ENCODE measurements at places on chromosomes 3 and 15.

DNA sequence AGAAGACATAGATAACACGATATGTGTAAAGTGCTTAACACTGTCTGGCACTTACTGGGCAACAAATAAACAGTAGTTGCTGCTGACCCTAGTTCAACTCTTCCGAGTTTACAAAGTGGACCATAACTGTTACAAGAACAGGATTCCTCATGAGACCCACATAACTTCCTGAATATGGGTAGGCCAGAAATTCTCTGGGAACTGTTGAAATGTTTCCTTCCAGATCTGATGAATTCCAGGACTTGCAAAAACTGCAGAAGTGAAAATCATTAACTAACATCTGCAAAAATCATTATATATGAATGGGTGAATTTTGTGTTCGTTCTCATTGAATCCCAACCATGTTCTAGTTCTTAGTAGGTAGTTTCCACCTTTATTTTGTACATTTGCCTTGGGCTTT lies 181.7 kb upstream of the MME start:
- no peak for DNase-seq

GRCh38 chr3:127997961-127998360 lies 54.3 kb upstream of the SEC61A1 start:
- no peak for DNase-seq

DNA sequence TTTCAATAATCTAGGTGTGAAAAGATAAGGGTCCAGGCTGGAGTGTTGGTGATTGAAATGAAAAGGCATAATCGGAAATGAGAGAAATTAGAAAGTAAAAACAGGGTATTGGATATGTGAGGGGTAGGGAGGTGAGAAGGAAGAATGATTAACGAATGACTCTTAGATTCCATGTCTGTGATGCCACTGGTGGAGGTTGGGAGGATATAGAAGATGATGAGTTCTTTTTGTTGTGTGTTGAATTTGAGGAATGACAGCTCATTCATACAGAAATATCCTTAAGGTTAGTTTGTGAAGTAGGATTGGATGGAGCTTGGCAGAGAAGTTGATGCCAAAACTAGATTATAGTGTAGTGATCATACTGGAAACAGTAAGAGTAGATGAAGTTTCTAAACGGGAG lies 72.2 kb upstream of the CCNL1 start:
- DNase-seq: no peak

DNA sequence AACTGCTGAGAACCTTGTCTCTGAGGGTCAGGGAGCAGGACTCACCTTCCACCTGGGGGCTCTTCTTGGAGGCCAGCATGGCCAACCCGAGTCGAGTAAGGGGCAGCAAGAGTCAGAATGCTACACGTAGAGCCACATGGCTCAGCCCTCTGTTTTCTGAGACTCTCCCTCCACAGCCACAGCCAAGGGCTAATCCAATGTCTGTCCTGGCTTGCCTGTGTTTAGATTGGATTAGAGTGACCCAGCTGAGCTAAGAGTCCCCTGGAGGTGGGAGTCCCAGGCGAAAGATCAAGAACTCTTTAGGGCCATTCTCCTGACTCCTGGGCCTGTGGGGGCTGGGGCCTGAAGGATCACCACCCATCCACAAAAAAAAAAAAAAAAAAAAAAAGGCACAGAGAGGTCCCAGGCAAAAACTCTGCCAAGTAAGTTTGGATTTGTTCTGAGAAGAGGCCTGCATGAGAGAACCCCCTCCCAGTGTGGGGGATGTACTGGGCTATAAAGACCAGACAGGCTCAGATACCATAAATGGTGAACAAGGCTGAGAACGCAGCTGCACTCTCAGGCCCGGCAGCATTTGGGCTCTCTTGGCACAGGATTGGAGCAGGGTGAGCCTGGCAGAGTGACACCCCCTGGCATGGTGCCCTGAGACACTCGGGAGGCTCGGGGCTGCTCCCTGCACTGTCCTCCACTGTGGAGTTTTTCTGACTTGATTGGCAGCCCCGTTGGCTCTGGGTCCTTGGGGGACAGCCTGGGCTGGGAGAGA lies 88.0 kb upstream of the OSBPL11 start:
- DNase-seq: no peak

- DNase-seq: no peak
These were observed at the start of gene PLA1A for GRCh38 chr3:119597548-119598288. Gene PLA1A, plus strand, starts transcription at chr3:119597885. Its CDS starts 29 bp downstream, at chr3:119597914.

GRCh38 chr3:64880916-64881315 lies 193.1 kb upstream of the ADAMTS9 start:
- DNase-seq: no peak

- no peak for DNase-seq
These were observed 259.2 kb downstream of the TJP1 start for GRCh38 chr15:29563112-29563511.

DNA sequence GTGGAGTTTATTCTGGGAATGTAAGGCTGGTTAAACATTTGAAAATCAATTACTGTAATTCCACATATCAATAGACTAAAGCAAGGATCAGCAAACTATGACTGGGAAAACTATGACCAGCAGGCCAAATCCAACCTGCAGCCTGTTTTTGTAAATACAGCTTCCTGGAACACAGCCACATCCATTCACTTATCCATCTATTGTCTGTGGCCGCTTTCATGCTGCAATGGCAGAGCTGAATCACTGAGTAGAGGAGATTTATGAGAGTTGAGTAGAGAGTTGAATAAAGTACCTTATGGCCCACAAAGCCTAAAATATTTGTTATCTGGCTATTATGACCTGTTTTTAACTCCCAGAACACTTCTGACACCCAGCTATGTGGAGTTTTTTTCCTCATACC lies 12.2 kb downstream of the MYLK start:
- no peak for DNase-seq

DNA sequence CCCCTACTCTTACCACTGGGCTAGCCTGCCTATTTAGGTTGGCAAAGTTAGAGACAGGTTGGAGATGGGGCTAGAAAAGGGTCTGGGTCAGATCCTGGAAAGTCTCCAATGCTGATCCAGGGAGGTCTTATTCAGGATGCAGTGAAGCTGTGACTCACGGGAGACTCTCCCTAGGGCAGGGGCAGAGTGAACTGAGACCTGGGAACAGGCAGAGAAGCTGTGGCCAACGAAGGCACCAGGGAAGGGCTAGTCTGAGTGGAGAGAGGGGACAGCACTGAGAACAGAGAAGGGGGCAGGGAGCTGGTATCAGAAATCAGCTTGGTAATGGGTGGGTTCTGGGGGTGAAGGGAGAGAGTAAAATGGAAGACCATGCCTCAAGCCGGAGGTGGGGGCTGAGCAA lies 2.2 kb downstream of the LTF start:
- no peak for DNase-seq

- DNase-seq: no peak
These were observed 293.6 kb upstream of the ICE2 start for GRCh38 chr15:60772395-60773120.

- no peak for DNase-seq
These were observed 27.4 kb downstream of the SCG5 start for GRCh38 chr15:32668942-32669341.

DNA sequence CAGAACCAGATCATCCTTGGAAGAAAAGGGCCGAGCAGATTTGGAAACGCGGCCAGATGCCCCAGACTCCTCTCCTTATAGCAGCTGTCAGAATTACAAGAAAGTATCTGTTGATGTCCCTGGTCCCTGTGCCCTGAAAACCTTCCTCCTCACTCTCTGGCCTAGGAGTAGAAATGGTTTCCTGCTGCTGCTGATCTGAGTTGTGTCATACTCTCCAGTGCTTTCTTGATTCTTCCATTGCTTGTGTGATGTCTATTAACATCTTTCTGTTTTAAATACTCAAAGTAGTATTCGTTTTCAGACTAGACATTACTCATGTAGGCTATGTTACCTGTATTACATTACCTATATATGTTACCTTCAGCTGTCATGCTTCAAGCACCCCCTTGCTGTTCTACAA lies 26.8 kb upstream of the HERC1 start:
- DNase-seq: no peak

DNA sequence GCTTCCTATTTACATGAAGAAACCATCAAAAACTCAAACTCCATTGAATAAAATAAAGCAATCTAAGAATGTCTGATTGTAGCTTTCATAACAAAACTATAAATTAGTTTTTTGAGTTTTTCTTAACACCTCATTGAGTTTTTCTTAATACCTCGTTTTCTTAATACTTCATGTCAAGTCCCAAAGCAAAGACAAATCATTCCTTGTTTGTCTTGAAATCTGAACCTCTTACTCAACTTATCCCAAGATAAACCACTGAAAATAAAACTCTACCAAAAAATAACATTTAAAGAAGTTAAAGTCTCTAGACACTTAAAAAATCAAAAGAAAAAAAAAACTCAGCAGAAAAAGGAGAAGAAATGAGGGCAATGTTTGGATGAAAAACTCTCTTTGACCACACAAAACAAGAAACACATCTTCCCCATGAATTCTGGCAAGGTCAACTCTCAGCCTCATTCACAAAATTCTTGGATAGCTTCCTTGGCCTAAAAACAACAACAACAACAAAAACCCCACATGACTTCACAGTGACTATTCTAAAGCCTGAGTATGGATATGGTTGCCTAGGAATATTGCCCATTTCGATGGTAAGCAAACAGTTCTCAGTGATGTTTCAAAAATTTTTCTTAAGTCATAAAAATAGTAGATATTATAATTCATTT lies 38.2 kb downstream of the TMCC1 start:
- DNase-seq: no peak

- DNase-seq: no peak
These were observed 4.4 kb downstream of the KCTD6 start for GRCh38 chr3:58496206-58496857.

GRCh38 chr3:150319900-150320299 lies 88.2 kb upstream of the TSC22D2 start:
- no peak for DNase-seq

GRCh38 chr3:71099997-71100719 lies 483.4 kb downstream of the FOXP1 start:
- DNase-seq: no peak

DNA sequence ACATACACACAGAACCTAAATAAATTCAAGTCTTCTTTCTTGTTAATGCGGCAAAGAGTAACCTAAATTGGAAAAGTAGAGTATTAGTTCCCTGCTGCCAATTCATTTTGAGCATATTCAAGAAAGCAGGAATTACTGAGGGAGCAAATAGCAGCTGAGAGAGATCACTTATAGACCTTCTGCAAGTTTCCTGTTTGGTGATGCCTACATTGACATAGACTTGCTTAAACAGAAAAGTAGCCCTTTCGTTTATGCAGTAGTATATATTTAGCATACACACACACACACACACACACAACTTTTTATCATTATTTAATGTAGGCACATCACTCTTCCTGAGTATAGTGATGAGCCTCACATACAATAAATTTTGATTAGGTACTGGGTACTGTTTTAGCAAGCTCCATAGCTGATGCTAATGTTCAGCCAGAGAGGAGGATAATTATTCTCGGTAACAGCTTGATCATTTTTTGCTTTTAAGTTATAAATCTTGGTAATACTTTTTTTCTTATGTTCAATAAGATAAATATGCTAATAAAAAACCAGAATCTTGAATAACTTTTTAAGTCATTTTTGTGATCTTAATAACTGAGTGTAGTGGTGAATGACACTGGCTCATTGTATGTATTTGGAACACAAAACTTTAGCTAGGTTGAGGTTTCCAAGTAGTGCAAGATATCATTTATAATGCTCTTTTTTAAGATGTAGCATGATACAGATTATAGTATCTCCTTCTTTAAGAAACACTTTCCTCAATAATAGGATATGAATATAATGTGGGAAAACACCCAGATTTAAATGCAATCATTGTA lies 174.7 kb downstream of the MBNL1 start:
- no peak for DNase-seq

DNA sequence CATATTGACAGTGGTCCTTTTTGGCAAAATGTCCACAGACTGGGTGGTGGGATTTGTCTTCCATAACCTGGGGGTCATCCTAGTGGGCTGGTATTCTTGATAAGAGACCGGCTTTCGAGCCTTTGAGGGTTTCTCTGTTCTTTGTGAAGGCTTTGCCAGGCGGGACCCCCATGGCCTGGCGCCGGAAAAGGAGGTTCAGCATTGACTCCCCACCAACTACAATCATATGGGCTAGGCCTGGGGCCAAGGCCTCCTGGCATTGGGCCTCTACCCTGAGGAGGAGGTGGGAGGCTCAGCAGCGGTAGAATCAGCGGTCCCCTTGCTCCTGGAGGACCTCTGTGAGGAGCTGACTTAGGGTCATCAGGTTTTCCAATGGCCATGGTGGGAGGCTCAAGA lies 19.8 kb upstream of the HDAC11 start:
- no peak for DNase-seq

DNA sequence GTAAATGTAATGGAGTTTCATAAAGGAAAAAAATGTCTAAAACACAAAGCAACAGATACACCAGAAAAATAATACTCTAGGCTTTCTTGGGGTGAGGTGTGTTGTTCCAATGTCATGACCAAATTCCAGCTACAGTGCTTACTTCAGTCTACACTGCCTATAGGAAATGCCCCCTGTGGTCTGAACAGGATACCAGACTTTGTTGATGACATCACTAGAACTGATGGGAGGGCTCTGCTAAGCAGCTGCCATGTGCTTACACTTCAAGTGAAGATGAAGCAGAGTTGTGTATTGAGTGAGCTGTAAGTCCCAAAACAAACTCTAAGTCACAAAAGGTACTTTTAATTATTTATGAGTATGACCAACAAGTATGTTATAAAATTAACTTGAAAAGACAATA lies 456.1 kb upstream of the IL12A start:
- DNase-seq: no peak

- no peak for DNase-seq
These were observed 36.7 kb upstream of the CTDSPL start for GRCh38 chr3:37824954-37825328.

DNA sequence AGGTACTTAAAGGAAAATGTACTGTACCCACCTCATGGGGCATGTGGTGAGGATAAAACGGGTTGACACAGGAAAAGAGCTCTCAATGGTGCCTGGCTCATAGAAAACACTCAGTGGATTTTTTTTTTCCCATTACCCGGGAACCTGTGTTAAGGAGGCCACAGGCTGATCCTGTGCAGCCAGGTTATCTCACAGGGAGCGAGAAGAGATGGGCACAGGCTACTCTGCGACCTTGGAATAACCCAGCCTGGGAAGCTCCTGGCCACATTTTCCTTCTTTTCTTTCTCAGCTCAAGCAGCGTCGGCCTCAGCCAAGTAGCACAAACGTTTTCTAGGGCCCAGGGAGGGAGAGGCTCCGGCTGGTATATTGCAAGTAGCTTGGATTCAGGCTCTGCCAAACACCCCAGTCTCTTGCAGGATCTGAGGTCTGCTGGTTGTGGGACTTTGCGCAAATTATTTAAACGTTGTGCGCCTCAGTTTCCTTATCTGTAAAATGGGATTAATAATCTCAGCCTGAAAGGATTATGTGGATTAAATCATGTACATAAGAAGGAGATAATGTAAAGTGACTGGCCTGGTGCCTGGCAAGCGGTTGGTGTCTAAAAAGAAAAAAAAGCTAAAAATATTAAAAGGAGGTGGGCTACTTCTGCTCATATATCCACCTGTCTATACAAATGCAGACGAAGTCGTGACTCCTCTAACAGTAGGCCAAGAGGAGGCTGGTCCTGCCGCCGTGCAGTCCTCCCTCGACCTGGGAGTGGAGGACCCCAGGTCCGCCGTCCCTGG lies 2.2 kb downstream of the FURIN start:
- DNase-seq: no peak

GRCh38 chr15:65208647-65209046 lies 2.6 kb downstream of the CILP start:
- no peak for DNase-seq
